Activated T-helper 17 cell treated with anti-CD3 and anti-CD28 coated beads, Interleukin-2, amount 50 U/mL, for 72 hours (primary cell): ENCODE measurements at places on chromosomes 7 and 10. TPM values are rescaled to one million over a fixed set of nuclear protein-coding genes. Genes with fewer than 3 reads are reported as not detected.
A peak's percentile ranks its signal among the peaks of the same experiment; 100 is the strongest.

DNA sequence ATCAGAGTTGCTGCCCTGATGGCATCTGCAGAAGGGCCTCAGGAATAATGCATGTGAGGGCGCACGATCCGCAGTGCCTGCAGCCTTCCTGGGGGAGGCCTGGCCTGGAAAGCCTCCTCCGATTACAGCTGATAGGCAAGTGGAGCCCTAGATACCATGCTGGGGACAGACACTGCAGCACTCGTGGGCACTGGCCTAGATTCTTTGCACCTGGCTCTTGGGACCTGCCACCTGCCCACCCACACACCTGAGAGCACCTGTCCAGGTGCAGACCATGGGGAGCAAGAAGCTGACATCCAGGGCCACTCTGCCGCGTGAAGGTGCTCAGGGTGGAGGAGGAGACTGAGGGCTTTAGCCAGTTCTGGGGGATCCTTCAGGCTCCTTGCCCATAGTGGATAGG is 14.8 kb downstream of the YKT6 start:
- no peak for ATAC-seq

DGKB gene
- total RNA-seq = not detected

SUN3 gene
- total RNA-seq = 0.50 TPM

- ATAC-seq = no peak
Observed at GRCh38 chr7:28354601-28355402, 57.5 kb upstream of the CREB5 start.

GRCh38 chr10:67664942-67665341 is 31.1 kb downstream of the CTNNA3 start:
- no peak for ATAC-seq

DNA sequence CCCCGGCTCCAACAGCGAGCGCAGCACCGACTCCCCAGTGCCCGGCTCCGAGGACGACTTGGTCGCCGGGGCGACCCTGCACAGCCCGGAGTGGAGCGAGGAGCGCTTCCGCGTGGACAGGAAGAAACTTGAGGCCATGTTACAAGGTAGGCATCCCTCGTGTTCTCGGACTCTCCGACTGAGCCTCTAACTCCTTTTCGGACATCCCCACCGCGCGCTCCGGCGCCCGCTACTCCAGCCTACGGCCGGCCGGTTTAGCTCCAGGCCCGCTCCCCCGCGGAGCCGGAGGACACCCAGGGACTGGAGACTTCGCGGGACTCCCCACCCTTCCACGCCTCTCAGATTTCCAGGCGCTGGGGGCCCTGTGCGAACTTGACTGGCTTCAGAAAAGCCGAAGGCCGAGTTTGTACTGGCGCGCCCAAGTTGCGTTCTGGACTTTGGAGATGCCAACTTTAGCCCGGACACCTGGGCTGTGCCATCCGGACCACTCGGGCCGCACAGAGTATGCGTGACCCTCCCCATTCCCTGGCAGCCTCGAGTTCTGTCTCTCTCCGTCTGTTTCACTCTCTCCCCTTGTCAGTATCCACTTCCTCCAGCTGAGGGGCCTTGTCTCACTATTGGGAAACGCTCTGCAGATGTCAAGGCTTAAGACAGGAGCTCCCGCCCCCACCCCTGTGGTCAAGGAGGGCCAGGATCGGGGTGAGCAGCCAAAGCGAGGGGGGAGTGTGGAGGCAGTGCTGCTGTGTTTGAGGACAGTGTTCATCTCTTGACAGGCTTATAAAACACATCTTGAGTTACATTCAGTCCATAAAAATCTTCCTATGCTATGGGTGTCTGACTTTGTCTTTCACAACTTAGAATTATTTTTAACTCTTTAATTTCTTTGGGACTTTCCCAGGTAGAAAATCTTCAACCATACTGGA is 777 bp downstream of the BICC1 start:
- peak; percentile 28 for ATAC-seq

UCMA gene
- not detected for total RNA-seq

C10orf67 gene
- total RNA-seq = 0.21 TPM

DNA sequence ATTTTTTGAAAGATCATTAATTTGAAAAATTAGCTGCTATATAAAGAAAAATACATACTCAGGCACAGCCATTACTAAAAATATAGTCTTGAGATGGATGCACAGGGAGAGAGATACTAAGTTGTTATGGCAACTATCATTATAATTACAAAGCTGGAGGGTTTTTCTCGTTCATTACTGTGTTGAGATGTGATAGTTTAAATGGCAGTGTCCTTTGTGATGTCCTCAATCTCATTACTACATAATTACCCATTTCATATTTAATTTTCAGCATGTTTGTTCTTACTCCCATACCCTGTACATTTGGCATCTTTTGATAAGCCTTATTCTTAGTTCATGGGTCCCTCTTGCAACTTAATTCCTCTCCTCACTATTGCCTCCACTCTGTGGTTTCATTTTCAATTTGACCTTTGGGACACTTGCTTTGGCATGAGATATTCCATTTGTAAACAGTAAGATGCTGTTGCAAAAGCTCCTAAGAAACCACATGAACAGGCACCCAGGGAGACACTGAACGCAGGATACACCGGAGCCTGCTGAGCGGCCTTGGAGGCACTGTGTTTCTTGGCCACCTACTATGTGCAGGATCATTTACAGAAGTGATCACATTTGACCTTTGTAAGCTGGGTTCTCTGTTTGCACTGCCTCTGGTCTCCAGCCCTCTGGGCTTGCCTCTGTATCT is 4.8 kb upstream of the CPXM2 start:
- no peak for ATAC-seq

GRCh38 chr7:101869026-101869900 is 51.8 kb downstream of the CUX1 start:
- ATAC-seq = no peak

GRCh38 chr7:20439416-20440185 is 108.9 kb downstream of the ITGB8 start:
- no peak for ATAC-seq

CYP3A5 gene
- 0.15 TPM for total RNA-seq

- ATAC-seq = no peak
Observed at GRCh38 chr7:108226816-108227299, 96.7 kb upstream of the LAMB4 start.

EIF5AL1 gene
- total RNA-seq = not detected

GRCh38 chr7:94906065-94906851 is 1.1 kb upstream of the PPP1R9A start:
- no peak for ATAC-seq

- no peak for ATAC-seq
Observed at GRCh38 chr7:930975-931758, 23.3 kb downstream of the ADAP1 start.
